Activated CD8-positive, alpha-beta memory T cell treated with anti-CD3 and anti-CD28 coated beads for 1 hour (primary cell): ENCODE measurements at places on chromosomes 2 and 18.

DNA sequence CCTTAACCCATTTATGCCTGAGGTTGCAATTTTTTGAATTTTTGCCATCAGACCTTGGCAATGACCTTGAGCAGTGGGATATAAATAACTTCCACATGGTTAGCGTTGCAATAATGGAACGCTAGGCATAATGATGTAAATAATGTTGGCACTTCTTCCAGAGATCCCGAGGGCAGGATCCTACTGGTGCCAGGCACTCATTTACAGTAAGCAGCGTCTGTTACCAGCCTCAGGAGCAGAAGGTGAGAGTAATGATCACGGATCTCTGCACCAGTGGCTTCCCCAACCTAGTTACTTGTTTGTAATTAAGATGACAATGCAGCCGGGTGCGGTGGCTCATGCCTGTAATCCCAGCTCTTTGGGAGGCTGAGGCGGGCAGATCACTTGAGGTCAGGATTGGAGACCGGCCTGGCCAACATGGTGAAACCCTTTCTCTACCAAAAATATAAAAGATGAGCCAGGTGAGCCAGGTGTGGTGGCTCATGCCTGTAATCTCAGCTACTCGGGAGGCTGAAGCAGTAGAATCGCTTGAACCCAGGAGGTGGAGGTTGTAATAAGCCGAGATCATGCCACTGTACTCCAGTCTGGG lies 41.9 kb downstream of the CPO start:
- DNase-seq = no peak

- DNase-seq = no peak
Observed at GRCh38 chr2:150339282-150339681, 148.2 kb downstream of the RND3 start.

DNA sequence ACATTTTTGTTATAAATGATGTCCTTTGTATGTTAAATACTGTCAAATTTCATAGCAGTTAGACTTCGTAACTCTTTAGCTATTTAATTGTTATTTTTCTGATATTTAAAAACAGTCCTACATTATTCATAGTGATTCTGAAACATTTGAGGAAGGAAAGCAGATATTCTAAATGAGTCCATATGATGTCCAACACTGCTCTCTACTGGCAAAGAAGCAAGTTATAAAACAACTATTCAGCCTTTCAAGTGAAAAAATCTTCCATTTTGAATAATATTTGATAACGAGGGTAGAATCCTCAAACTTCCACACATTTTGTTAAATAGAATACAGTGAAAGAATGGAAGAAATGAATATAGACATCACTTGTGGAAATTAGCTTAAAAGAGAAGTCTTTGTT lies 220.8 kb downstream of the GULP1 start:
- no peak for DNase-seq

DNA sequence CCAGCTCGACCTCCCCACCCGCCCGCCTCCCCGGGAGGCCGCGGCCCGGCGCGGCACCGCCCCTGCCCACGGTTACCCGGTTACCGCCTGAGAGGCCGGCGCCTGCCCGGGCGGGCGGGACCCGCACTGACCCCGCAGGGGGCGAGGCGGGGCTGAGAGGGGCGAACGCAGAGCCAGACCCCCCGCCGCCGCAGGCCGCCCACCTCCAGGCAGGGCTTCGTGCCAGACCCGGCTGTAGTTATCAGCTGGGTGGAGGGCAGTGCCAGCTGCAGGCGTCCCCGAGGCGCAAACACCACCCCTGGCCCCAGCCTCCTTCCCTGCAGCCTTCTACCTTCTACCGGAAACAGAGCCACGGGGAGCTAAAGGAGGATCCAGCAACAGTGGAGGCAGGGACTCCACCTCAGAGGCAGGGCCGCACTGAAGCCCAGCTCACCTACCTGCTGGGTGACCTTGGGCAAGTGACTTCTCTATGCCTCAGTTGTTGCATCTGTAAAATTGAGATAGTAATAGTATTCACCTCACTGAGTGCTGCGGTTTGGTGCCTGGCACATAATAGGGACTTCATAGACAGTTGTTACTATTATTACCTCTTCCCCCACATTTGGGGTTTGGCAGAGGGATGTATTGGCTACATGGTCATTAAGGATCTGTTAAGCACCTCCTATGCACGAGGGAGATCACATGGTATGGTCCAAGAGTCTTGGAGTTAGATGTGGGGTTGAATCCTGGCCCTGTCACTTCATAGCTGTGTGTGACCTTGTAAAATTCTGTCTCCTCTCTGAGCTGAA lies 231.6 kb upstream of the SMAD2 start:
- DNase-seq = no peak

DNA sequence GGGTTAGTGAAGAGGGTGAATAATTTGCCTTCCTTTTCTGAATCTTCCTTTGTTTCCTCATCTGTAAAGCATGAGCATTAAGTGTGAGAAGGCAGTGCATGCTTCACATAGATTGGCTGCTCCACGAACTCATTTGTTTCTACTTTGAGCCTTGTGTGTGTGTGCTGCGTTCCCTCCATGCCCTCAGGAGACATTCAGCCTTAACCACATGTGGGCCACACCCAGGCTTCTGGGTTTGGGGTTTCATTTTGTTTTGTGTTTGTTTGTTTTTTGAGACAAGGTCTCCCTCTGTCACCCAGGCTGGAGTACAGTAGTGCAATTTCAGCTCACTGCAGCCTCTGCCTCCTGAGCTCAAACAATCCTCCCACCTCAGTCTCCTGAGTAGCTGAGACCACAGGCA lies 843.3 kb downstream of the GALR1 start:
- no peak for DNase-seq

DNA sequence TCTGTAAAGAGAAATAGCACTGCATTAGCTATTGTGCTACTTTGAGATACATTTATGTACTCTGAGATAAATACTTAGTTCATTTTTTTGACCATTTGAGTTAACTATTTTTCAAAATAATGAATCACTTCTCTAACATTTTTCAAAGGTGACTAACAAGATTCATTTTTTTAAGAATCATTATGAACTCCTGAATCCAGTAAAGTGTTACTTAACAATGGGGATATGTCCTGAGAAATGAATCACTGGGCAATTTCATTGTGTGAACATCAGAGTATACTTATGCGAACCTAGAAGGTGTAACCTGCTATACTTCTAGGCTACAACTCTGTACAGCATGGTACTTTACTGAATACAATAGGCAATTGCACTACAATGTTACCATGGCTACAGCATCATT lies 355.8 kb downstream of the ARL6IP6 start:
- DNase-seq = no peak

DNA sequence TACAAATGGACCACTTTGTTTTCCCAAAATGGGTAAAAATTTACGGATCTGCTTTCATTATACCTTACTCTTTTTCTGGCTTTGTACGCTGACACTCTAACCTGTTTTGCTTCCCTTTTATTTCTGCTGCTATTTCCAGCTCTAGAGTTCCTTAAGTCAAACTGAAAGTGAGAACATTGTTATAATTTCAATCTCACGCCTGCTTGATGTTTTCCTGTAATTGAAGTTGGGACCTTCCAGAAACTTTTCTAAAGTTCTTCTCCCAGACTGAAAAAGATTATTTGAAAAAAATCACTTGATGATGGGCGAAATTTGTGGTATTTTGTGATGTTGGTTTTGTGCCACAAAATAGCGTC lies 1.8 kb downstream of the GLS start:
- no peak for DNase-seq

GRCh38 chr18:13611142-13611600 lies 115.2 kb downstream of the FAM210A start:
- DNase-seq = no peak

- DNase-seq = no peak
Observed at GRCh38 chr2:134083548-134083947, 170.3 kb upstream of the MGAT5 start.

GRCh38 chr18:35117372-35117771 lies 76.2 kb downstream of the MAPRE2 start:
- DNase-seq = no peak

DNA sequence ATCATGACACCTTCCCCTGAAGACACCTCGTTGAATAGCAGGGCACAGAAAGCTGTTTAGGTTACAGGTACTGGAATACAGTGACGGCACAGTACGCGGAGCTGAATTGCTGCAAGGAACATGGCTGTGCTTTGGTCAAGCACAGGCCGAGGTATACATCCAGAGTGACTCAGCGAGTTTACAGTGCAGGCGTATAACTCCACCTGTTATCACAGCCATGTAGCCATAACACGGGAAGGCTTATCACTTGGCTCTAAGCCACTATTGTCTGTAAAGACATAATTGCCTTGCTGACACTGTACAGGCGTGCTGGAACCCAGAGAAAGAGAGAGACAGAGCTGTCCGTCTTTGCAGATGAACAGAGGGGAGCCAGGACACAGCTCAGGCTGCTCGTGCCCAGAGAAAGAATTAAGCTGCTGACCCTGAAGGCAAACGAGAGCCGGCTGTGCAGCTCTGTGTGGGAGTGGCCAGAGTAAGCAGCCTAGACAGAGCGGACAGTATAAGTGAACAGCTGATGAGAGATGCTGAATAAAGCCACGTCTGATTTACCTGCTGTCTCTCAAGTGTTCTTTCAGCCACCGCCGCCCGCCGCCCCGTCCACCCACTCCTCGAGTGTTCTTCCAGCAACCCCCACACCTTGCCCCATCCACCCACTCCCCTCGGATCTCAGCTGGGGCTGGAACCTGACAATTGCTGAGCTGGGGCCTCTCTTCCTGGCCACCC lies 87.3 kb upstream of the PPP1CB start:
- no peak for DNase-seq

DNA sequence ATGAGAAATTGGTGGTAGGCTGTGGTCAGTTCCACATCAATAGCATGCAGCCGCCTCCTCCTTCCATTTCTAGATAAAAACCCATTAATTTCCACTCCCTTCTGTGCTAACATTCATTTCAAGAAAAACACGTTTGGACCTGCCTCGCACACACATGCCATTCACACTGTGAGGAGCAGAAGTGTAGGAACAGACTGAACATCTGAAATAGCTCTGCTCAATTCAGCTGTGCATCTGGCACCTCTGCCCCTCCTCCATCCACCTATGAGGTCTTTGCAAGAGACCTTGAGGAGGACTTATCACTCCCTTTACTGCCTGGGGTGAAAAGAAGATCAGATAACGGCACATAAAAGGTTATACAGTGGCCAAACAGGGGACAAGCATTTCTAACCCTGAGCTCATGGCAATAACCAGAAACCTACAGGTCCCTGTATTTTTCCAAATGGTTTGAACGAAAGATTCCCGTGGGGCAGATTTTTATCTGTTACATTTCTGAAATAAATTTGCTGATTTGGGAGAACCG lies 30.8 kb upstream of the LRP2 start:
- no peak for DNase-seq

DNA sequence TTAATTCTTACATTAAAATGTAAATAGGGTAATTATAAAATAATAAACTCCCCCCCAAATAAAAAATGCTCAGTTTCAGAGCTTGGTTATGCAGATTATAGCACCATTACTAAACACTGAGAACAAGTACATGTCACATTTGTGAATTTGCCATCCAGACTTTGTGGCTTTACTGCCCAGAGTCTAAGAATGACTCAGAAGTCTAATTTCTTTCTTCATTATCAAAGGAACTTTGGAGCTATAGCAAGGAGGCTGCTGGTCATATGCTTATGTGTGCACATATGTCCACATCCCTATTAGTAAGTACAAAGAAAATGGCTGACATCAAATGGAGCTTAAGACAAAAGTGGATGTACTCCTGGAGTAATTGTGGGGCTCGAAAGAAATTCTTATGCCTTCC lies 248.5 kb upstream of the SESTD1 start:
- DNase-seq = no peak

DNA sequence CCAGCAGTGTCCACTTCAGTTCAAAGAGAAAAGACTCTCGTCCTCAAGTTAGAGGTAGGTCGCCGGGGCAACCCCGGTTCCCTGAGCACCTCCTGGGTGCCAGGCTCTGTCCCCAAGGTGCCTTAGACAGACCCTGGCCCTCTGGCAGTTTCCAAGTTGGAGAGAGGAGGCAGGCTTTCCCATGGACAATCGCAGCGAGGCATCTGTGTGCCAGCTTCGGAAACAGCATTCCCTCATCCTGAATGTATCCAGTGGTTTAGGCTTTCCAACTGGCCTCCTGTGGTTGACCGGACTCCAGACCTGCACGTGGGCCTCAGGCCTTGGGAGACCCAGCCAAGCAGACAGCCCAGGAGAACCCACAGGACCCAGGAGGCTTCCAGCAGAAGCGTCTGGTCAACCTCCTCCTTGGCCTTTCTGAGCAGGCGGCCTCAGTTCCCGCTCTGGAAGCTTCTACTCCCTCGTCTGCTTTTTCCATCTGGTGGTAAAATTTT lies 70.3 kb downstream of the KCNF1 start:
- DNase-seq = no peak

GRCh38 chr18:47558110-47558750 lies 306.8 kb upstream of the SKOR2 start:
- DNase-seq = no peak

DNA sequence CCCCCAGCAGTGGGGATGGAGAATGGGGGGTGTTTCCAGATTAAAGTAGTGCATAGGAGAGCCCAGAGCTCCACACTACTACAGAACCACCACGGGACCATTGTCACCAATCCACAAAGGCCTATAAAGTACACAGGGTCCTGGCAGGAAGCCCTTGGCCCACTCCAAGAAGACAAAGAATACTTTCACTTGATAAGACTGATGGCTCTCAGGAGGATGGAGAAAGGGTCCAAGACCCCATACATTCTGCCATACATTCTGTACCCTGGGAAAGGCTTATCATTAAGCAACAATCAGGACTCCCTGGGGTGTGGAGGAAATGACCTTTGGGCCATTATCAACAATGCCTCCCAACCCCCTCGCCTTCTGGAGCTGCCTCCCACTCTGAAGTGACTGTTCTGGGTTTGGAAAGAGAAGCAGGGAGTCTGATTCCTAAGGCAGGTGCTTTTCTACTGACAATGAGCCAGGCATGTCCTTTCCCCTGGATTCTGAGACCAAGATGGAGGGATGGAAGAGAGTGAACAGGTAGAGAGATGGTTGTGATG lies 85.4 kb downstream of the XDH start:
- DNase-seq = no peak

DNA sequence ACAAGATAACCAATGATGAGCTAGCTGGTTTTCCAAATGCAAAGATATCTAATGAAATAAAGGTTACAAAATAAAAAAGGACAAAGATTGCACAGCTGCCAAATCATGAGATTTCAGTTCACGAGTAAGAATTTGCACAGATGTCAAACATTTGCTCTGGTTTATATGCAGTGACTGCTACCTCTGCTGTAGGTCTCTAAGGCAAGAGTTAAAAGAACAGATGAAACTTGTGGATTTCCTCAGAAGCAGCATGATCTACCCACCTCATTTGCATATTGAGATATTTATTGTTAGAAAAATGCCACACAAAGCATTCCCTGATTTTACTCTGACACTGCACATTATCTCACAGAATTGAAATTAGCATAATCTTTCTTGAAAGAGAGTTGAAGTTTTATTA lies 763.2 kb upstream of the ZEB2 start:
- no peak for DNase-seq

DNA sequence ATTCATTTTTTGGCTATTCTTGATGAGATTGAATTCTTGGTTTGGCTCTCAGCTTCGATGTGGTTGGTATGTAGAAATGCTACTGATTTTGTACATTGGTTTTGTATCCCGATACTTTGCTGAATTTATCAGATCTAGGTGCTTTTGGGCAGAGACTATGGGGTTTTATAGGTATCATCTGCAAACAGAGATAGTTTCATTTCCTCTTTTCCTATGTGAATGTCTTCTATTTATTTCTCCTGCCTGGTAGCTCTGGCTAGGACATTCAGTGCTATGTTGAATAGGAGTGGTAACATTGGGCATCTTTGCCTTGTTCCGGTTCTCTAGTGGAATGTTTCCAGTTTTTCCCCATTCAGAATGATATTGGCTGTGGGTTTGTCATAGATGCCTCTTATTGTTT lies 5.5 kb upstream of the TACR1 start:
- no peak for DNase-seq
